Activated naive CD4-positive, alpha-beta T cell treated with anti-CD3 and anti-CD28 coated beads, Interleukin-2, amount 50 U/mL, for 16 hours (primary cell): ENCODE measurements at places on chromosomes 11 and 22.

DNA sequence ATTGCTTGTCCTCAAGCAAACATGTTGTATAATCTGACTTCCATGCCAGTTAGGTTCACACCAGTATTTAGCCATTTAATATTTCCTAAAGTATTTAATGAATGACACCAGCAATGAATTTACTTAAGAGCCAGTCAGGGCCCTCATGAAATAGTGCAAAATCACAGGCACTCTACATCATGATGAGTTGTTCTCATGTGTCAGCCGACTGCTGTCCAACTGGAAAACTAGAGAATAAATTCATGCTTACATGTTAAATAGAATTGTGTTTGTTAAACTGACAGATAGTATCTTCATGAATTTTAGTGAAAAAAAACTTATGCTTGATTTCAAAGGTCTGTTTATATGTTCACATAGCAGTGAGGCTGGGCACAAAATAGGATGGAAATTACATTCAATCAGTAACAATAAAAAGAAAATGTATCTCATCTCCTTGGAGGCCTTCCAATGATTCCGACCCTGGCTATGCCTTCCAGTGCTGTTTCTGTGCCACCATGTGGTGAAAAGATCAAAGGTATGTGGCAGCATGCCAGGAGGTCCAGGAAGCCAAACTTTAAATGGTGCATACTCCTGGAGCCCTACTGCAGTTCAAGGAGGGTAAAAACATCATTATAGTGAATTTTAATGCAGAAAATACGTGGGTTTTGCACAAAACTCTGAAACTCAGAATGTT lies 45.2 kb downstream of the CTSC start:
- no peak for DNase-seq

DNA sequence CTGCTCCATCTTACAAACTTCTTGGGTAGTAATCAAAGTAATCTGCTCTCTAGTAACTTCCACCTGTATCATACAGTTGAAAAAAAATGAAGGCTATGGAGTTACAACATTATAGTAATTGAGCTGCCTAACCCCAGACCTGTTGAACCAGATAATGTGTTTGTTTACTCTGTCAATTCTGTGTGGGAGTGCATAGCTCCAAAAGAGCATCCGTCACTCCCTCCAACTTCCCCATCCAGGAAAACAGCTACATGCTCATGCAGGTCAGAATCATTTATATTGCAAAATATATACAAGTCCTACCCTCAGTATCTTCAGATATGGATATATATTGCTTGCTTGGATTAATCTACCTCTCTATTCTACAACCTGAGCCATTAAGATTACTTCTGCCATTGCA lies 244.0 kb upstream of the ANO5 start:
- no peak for DNase-seq

DNA sequence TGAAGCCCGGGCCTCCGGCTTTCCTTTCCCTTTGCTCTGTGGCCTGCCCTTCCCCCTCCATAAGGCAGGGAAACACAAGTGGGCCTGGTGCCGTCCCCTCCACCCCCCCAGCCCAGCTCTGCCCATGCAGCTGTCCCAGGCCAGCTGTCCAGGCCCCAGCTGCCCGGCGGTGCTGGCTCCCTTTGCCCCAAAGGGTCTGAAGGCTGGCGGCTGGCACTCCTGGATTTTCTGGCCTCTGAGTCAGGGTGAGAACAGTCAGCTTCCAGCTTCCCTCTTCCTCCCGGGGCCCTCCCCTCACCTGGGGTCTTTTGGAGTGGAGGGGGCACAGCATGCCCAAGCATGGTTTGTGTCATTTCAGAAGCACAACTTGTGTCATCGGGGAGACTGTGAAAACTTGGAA lies 27.8 kb downstream of the CD82 start:
- no peak for DNase-seq

GRCh38 chr11:2424811-2425495 lies 19.4 kb downstream of the TRPM5 start:
- DNase-seq = no peak

DNA sequence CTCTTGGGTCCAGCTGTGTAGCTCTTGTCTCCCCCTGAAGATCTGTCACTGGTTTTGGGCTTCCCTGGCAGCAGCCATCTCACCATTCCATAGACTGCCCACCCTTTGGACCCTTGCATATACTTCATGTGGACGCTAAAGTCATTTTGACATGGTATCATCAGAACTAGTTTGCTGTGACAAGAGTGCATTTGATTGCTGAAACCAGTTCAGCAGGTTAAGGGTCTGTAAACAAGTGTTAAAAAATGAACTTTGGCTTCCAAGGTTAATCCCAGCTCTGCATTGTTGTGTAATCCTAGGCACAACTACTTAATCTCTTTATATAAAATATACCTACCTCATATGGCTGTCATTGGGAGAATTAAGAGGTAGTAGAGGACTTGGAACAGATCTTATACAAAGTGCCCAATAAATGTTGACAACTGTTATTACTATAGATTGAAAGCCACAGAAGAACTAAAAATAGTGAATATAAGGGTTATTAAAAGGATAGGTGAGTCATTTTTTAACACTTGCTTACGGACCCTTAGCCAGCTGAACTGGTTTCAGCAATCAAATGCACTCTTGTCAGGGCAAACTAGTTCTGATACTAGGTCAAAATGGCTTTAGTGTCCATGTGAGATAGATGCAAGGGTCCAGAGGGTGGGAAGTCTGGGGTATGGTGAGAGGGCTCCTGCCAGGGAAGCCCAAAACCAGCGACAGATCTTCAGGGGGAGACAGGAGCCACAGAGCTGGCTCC lies 29.4 kb downstream of the CCDC90B start:
- no peak for DNase-seq
